ENCODE measurements at places on chromosomes 7 and 10.
A peak's percentile ranks its signal among the peaks of the same experiment; 100 is the strongest.

DNA sequence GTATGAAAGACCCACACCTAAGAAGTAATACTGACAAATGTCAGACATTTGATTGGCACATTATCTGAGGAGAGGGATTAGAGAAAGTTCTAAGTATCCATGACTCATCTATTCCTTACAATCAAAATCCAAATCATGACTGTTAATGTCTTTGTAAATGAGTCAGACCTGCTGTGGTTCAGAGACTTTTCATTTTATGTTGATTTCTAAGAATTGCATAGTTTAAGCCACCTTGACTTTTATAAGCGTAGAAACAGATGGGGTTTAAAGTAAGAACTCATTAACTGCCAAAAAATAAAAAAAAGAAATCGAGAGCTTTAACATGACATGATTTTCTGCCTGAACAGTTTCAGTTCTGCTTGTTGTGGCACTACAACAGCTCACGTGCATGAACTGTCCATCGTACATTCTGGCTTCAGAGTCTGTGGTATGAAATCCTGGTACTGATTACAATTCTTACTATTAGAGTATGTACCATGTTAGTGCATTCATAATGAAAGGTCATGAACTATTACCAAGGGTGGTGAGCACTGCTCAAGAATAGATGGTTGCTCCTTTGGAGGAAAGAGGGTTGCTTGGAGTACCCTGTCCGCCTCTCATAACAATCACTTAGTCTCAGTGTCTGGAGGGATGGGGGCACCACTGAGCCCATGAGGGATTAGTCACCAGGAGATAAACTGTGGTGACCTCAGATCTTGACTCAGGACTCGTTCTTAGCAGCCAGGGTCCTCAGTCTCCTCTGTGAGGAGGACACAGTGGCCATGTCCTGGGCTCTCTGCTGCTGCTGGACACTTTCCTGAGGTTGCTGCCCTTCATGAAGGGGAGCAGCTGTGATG, 42.2 kb downstream of the ACSM6 start:
- peak; percentile 50 for DNase-seq

DNA sequence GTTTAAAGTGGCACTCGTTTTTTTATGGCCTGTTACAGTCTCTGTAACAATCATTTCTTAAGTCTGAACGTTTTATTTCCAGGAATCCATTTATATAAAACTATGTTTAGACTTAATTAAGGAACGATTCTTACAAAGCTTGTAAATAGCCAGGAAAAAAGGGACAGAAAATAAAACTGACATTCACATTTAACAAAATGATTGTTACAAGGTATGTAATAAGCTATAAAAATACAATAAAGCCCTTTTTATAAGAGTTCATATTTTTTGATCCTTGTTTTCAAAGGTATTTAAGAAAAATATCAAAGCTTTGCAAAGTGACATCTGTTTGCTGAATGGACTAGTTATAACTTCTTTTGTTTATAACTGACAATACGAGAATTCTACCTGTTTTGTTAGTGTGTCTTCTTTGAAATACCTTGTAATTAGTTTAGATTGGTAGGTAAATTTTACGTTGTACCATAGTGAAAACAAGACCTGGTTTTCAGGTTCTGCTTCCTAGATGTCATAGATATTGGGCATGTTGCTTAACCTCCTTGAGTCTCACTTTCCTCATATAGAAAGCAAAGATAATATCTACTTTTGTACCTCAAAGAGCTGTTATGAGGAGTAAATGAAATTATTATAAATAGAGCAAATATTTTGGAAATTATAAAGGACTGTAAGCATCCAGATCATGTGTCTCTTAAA, 25.8 kb downstream of the BTRC start:
- no peak for DNase-seq

DNA sequence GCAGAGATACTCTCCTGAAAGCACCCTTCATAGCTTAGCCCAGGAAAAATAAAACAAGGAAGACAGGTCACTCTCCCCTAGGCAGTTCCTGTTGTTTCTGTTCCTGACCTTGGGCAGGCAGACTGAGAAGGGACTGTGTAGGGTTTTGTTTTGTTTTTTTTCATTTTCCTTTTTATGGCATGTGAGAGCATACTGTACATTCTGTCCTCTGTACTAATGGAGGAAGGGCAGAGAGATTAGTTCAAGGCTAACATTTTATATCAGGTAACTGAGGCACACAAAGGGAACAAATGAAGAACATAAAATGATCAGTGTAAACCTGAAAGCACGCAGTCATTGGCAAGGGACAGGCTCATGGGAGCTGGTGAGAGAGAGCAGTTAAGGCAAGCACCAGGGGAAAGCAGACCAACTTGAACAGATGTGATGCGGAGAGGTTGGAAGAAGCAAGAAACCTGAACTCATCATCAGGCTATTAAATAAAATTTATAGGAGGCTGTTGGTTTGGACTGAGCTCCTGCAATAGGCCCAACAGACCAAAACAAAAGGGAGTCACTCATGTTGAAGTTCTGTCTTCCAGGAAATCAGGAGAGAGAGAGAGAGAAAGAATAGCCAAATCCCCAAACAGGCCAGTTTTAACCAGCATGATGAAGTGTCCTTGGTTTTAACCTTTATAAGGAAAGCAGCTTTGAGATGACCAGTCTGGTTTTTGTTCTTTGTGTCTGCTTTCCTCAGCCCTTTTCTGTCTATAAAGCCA, 34.1 kb upstream of the PDCD4 start:
- no peak for DNase-seq

DNA sequence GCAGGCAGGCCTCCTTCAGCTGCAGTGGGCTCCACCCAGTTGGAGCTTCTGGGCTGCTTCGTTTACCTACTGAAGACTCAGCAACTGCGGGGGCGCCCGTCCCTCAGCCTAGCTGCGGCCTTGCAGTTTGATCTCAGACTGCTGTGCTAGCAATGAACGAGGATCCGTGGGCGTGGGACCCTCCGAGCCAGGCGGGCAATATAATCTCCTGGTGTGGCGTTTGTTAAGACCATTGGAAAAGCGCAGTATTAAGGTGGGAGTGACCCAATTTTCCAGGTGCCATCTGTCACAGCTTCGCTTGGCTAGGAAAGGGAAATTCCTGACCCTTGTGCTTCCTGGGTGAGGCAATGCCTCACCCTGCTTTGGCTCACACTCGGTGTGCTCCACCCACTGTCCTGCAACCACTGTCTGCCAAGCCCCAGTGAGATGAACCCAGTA, 159.2 kb upstream of the FOXP2 start:
- DNase-seq: no peak

DNA sequence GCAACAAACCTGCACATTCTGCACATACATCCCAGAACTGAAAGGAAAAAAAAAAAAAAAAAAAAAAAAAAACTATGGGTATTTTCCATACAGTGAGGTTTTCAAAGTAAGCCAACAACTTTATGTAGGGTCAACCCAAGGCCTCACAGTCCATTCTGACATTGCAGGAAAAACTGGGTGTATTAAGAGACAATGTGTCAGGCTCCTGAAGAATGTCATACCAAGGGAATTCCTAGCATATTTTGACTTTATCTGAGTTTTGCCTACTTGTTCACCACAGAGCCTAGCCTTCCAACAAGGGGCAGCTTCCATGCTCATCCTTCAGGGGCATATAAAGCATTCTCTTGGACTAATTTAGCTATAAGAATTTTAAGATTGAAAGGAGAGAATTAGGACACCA, 368.9 kb downstream of the PLXDC2 start:
- no peak for DNase-seq

GRCh38 chr7:96135241-96135640, 186.7 kb downstream of the SLC25A13 start:
- no peak for DNase-seq

DNA sequence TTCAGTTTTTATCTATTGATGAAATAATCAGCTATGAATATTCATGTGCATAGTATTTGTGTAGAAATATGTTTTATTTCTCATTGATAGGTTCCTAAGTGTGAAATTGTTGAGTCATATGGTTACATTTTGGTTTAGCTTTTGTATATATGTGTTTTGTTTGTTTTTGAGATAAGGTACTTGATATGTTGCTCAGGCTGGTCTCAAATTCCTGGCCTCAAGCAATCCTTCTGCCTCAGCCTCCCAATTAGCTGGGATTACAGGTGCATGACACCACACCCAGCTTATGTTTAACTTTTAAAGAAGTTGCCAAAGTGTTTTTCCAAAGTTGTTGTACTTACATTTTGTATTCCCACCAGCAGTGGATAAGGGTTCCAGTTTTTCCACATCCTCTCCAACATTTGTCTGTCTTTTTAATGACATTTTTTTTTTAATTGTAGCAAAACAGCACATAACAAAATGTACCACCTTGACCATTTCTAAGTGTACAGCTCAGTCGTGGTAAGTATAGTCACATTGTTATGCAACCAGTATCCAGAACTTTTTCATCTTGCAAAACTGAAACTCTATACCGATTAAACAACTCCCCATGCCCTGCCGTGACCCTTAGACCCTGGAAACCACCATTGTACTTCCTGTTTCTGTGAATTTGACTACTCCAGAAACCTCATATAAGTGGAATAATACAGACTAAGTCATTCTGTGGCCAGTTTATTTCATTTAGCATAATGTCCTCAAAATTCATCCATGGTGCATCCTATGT, 12.6 kb upstream of the UBE2D1 start:
- DNase-seq: no peak

GRCh38 chr7:13179775-13180523, 492.5 kb downstream of the ARL4A start:
- no peak for DNase-seq

DNA sequence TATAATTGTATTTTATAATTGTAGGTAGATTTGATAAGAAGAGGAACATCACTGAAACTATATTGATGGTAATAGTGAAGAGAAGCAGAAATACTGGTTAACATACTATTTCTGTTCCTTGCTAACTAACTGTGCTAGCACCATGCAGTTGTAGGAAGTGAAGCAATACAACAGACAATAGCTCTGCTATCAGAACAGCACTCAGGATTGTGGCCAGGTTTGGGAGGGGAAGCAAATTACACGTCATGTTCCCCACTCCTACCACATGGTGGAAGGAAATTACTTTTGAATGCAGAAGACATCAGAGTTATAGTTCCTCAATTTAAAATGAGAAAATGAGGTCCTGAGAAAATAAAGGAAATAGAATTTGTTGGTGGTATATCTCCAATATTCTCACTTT, 151.1 kb downstream of the DGKB start:
- no peak for DNase-seq

DNA sequence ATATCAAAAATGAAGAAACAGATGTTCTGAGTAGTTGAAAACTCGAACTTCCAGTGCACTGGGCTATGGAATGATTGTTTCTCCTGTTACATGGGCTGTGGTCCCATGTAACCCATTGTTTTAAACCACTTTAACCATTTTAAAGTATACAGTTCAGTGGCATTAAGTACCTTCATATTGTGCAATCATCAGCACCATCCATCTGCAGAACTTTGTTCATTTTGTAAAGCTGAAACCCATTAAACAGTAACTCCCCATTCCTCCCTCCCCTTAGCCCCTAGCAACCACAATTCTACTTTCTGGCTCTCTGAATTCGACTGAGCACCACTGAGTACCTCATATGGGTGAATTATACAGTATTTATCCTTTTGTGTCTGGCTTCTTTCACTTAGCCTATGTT, 217.4 kb downstream of the LRMDA start:
- DNase-seq: no peak

GRCh38 chr7:74115326-74115725, 31.7 kb downstream of the LIMK1 start:
- no peak for DNase-seq

DNA sequence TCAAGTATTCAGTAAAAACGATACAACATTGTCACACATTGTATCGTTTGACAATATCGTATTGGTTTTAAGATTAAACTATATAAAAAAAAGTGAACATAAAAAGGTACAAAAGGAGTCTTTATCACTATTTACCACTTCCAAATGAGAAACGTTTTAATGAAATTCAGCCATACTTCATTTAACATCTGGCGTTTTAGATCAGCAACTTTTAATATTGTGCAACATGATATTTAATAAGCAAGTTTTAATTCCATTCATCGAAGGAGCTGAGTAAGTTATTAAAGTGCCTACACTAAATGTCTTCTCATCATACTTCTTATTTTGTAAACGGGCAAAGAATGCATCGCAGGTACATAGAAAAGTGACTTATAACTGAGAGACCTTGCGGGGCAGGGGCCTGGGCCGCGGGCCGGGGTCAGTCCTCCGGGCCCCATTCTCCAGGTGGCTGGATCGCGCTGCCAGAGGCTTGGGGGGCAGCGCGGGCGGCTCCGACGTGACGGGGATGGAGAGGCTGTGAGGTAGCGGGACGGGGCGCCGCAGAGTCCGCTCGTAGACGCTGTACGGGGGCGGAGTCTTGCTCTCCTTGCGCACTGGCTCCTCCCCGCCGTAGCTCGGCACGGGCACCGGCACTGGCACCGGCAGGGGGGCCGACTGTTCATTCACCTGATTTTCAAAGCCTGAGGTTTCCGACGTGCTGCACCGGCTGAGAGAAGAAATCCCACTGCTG, 165.8 kb upstream of the IMMP2L start:
- DNase-seq: no peak

DNA sequence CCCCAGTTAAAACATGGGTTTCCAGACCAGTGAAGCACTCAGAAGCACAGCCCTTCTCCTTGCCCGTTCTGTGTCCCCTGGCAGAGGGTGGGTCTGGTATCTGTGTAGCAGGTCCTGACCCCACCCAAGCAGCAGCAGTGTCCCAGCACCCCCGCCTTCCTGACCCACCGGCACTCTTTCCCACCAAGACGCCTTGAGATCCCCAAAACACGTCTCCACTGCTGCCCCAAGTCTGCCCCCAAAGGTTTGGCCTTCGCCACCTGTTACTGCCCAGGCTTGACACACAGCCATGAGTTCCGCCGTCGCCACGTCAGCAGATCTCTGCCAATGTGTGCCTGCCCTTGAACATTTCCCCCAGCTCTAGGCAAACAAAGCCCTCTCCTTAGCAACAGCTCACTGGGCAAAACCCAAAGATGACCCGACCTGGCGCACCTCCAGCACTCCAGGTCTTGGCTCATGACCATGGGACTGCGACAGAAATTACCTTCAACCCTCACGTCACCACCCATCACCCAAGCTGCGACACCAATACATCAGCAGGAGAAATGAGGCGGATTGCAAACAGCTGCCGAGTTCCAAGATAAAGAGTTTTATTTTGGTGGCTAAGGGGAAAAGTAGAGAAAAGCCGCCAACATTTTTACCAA, 75.6 kb downstream of the CTBP2 start:
- no peak for DNase-seq

- DNase-seq: no peak
These were observed 470.8 kb downstream of the INHBA start for GRCh38 chr7:41232086-41232485.

DNA sequence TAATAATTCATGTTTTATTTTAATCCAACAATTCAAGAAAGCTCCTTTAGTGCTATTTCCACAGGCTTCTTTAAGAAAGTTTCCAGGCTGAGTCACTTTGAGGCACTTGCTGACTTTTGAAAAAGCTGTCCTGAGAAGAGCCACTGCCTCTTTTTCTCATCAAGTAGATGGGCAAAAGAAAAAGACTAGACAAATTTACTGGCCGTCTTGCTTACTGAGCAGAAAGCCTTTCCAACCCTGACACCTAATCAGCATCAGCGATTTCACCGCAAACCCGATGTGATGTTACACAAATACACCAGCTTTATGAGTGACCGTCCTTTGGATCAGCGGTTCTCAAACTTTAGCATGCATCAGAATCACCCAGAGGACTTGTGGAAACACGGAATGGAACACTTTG, 24.3 kb downstream of the CTTNBP2 start:
- no peak for DNase-seq

- DNase-seq: no peak
These were observed 1071.9 kb downstream of the CNTNAP2 start for GRCh38 chr7:147188467-147188866.
